Adrenal gland (tissue), 19 donors: ENCODE measurements at places on chromosomes 3 and 15.
A peak's percentile ranks its signal among the peaks of the same experiment; 100 is the strongest.

- no peak for DNase-seq
Measured at GRCh38 chr3:152051501-152052404, 178.3 kb downstream of the SUCNR1 start.

DNA sequence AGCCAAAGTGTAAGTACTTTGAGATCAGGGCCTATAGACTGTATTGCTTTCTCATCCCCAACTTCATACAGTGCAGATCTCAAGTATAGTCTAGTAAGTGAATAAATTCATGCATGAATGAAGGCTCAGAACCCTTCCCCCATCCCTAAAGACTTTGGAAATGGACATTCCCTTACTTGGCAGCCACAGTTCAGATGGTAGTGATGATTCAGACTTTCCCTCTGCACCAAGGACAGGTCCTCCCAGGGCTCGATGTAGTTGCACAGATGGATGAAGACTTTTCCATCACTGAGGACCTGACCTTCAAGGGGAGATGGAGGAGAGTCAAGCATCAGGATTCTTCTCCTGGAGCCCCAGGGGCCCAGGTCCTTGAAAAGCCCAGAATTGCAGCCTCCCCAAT is 4.6 kb downstream of the TIMP4 start:
- DNase-seq: peak; percentile 68

GRCh38 chr3:50275141-50275995 is 3.5 kb upstream of the LSMEM2 start:
- DNase-seq: no peak

GRCh38 chr15:48459571-48460442 is 128.6 kb downstream of the DUT start:
- DNase-seq: no peak

DNA sequence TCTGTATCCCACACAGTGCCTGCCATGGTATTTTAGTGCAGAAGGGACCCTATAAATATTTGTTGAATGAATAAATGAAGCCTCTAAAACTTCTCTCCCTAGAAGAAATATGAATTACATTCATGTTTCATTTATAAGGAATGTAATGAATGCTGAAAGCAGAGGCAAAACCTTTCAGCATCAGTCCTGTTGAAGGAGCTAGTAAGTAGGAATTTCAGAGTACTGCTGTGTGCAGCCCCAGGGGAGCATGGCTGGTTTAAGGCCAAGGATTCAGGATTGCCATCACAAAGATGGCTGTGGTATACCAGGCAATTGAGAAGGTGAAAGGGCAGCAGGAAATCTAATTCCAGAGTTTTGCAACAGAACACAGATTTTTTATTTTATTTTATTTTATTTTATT is 1131.4 kb downstream of the IGSF11 start:
- no peak for DNase-seq

- DNase-seq: no peak
Measured at GRCh38 chr15:29129926-29130325, 139.7 kb downstream of the NSMCE3 start.

DNA sequence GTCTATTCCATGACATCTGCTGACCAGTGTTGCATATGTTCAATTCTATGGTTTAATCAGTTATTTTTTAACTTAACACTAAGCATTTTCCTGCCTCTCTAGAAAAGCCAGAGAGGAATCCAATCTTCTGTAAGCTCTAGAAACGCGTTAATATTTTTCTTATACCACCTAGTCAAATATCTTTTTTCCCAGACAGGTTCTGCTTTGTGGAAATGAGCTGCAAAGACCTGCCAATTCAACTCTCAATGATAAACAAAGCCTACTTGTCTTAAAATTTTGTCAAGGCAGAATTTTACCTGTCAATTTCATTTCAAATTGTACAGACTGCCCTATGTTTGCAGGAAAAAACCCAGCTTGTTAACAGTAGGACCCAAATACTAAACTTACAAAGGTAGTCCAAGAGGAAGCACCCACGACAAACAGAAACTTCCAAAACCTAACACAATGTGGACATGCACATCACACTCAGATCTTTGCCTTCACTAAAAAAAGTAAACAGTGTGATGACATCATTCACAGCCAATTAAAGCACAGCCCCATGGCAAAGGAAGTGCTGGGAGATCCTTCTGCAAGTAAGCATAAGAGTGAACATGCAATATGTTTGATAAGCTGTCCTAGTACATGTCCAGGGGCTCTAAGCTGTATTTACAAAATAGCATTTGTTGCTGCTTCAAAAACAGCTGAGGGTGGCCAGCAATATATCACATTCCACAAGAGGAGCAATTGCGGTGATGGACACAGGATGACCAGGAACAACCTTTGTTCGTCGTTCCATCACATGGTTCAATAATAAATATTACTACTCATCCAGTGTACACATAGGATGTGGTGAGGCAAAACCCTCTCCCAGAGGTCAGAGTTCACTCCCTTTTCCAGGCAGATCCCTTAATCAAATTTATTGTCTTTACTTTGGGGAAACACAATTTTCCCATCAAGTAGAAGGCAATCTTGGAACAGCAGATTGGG is 139.4 kb upstream of the TSC22D2 start:
- no peak for DNase-seq

DNA sequence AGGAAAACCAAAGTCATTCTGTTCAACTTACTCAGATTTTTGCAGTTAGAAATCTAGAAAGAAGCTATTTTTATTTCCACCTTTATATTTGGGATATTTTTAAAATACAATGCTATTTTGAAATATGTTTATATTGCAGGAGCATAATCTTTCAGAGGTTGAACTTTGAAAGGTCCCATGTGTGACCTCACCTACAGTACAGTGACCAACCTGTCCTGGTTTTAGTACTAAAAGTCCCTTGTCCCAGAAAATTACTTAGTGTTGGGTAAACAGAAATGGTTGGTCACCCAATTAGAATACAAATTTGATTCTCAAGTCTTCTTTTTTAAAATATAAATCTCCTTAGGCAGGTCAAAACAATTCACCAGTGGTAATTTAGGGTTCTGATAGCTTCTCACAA is 141.6 kb upstream of the FRMD4B start:
- DNase-seq: no peak

DNA sequence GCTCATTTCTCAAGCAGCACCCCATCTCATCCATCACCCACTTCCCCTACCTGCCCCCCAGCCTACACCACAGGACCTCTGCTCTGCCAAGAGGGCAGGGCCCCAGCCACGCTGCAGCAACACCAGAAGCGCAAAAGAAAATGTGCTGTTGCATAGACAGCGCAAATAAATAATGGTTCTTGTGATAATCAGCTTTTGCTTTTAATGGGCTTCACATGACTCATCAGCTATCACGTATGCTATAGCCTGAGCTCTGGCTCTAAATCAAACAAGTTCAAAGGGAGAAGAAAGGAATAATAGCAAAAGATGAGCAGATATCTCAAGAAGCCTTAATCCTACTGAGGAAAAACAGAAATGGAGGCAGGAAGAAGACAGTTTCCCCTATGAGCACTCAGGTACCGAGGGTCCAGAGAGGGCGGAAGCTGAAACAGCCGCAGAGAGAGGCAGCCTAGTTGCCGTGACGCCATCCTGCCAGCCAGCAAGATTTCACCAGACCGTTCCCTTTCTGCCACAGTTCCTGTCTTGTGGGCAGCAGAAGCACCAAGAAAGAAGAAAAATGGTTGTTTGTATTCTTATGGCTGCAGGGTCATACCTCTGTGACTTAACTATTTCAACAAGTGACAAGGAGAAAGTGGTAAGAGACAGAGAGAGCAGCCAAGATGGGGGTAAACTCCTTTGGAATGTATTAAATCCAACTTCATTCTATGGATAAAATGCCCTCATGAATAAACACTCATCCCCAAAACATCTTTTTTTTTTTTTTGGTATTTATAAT is 22.0 kb downstream of the RAB27A start:
- DNase-seq: peak; percentile 57

GRCh38 chr15:79496838-79497237 is 64.7 kb downstream of the MINAR1 start:
- DNase-seq: no peak

DNA sequence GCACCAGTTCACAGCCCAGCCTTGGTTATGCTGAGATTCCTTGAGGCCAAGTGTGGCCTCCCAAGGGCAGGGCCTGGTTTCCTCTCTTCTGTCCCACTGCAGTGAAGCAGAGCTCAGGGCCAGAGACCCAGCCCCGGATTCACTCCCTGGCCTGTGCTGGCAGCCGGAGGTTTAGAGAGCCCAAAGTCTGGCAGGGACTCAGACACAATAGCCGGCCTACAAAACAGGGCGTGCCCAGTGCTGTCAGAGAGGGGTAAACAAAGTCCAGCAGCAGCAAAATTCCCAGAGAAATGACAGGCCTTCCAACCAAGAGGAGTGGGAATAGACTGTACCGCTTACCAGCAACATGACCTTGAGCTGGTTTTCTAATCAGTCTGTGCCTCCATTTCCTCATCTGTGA is 14.0 kb downstream of the VIPR1 start:
- no peak for DNase-seq

GRCh38 chr3:121430664-121431215 is 115.0 kb downstream of the POLQ start:
- DNase-seq: no peak

DNA sequence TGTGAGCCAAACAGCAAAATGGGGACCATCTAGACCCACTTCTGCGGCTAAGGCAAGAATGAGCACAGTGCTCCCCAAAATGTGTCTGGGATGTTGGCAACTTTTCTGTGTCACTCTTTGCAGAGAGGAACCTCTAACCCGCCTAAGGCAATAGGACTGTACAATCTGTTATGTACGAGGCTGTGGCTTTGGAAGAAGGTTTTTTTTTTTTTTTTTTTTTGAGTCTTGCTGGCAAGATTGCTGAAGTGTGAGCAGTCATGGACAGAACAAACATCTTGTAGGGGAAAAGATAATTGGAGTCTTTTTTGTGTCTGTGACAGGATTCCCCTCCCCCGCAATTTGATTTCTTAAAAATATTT is 7.2 kb downstream of the FEZF2 start:
- DNase-seq: no peak

GRCh38 chr3:39438880-39439279 is 28.6 kb upstream of the MOBP start:
- no peak for DNase-seq

GRCh38 chr3:73148206-73148605 is 86.7 kb downstream of the EBLN2 start:
- DNase-seq: no peak

- DNase-seq: peak; percentile 65
Measured at GRCh38 chr15:63909819-63910437, 76.2 kb upstream of the HERC1 start.

- no peak for DNase-seq
Measured at GRCh38 chr3:120858521-120858920, 49.5 kb upstream of the STXBP5L start.

DNA sequence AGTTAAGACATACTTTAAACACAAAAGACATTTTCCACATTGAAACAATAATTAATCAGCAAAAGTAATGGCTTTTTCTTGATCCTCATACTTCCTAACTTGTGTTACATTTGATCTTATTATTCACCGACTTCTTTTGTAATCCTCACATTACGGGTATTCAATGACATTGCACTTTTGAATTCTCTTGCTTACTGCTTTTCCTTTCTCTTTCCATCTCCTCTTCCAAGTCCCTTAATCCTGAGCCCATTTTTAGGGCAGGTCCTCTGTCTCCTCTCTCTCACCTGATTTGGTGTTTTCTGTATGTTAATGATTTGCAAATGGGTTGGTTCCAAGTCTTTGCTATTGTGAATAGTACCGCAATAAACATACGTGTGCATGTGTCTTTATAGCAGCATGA is 48.5 kb upstream of the RAP2B start:
- no peak for DNase-seq

GRCh38 chr15:68699881-68700454 is 120.7 kb downstream of the ANP32A start:
- DNase-seq: no peak

DNA sequence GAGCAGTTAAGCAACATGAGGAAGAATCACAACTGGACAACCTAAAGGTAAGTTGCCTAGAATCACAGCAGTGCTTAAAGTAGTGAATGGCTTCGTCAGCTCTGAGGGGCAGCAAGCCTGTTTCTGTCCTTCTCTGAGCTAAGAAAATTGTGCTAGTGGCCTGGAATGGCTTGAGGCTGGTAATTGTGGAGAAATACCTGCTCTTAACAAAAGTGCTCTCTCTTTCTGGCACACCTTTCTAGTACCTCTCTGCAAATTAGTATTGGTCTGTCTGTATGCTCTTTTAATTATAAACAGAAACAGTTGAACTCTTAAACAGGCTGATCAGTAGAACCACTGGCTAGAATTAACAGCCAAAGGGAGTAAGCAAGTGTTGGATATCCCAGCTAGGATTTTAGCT is 11.6 kb downstream of the SNX1 start:
- no peak for DNase-seq

DNA sequence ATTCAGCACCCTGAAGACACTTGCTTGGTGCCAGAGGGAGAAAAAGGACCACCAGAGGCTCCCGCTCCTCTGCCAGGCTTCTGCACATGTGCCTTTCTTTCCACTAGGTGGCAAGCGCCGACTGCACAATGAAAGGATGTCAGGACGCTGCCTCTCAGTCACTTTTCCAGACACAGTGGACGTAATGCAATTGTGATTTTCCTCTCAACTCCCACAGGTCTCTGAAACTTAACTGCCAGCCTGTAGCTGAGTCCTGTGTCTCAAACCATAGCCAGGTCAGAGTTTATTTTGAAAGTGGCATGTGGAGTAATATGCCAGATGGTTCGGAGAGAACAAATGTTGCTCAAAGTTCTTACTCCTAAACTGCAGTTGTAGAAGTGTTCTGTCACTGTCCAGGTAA is 162.9 kb downstream of the ITPR1 start:
- DNase-seq: peak; percentile 61
